SJSA1 (cell line): ENCODE measurements at places on chromosomes 12 and 14. TPM values are rescaled to one million over a fixed set of nuclear protein-coding genes. Genes with fewer than 3 reads are reported as not detected.

DNA sequence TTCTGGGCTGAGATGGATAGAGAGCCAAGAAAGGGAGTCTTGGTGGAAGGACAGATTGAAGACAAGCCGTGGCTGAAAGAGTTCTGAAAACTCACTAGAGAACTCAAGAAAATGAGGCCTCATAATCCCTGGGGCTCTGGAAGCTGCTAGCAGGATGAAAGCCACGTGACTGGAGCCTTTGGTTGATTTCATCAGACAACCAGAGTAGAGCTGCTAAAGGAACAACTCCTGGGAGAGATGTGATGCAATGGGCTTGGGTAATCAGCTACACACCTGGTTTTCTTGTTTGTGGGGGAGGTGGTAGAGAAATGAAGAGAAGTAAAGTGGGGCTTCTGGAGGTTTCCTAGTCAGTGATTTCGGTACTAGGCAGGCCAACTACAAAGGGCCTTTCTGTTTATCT, 13.4 kb downstream of the CSRNP2 start:
- no peak for DNase-seq

DNA sequence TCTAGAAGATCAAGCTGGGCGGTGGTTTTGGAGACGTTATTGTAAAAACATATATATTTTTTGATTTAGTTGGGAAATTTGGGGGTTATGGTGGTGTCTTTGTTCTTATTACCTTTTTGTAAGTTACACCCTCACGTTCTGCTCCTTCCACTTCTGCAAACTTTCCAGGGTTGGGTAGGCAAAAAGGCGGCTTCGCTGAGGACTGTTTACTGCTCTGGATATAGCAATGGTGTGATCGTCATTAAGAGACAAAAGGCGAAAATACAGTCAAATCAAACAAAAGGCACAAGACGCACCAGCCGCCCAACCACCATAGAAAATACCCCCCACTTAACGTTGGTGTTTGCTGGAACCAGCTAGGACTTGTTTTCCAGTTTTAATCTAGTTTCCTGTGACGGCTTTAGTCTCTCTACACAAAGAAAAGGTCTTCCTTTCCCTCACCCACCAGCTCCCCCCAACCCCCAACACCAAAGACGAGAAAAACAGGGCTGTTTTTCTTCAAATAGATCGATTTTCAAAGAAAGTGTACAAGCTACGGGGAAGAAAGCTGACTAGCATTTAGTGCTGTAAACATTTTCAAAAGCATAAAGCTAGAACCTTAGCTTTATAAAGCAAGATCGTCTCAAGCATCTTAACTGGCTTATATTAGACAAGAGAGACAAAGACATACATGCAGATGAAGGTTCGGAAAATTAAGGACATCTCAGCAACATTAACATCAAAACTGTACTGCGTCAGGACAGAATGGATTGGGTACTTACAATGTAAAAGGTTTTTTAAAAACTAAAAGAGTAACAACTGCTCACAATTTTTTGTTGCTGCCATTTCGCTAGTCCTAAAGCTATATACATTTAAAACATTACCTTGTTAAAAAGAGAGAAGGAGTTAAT, 2.0 kb upstream of the SETD1B start:
- no peak for DNase-seq

Gene PRICKLE1
- 3.3 and 8.1 TPM in 2 replicates for total RNA-seq

DNA sequence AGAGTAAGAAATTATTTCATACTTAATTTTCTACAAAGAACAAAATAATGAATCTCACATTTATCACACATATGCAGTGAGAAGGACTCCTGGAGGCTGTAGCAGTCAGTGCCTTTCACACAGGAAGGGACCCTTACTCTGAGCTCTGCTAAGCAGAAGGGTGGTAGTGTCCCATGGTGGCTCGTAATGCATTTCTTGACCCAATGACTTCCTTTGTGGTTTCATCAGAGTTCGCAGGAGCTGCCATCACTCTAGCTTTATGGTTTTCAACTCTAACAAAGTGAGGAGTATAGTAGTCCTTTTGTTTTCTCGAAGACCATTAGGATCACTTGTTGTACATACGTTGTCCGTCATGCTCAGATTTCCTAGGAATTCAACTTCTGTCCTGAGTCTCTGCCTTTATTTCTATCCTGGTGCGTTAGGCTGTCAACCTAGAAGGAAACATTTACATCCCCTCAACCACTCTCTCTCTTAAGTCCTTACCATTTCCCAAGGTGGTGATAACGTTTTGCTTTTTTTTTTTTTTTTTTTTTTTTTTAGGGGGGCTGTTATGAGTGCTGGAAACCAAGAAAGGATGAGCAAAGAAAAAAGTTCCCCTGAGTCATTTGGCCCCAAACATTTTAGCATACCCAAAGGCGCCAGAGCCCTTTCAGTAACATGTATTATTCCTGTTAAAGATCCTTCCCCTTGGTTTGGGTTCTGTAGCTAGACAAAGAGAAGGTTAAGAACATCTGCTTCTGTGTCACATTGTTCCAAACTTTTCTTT, 37.2 kb downstream of the GABARAPL1 start:
- DNase-seq: no peak

GRCh38 chr14:25178255-25178654, 128.3 kb upstream of the STXBP6 start:
- no peak for DNase-seq

Gene AHSA1
- total RNA-seq: 145 and 177 TPM in 2 replicates

- DNase-seq: no peak
Observed at GRCh38 chr14:27234331-27234730, 636.5 kb upstream of the NOVA1 start.

GRCh38 chr14:75109877-75110276, 17.0 kb downstream of the NEK9 start:
- no peak for DNase-seq

GRCh38 chr12:112833939-112834338, 42.4 kb downstream of the RPH3A start:
- no peak for DNase-seq

- DNase-seq: no peak
Observed at GRCh38 chr14:38860530-38860929, 242.5 kb downstream of the SEC23A start.

Gene KLHL33
- total RNA-seq: not detected in 2 replicates

DNA sequence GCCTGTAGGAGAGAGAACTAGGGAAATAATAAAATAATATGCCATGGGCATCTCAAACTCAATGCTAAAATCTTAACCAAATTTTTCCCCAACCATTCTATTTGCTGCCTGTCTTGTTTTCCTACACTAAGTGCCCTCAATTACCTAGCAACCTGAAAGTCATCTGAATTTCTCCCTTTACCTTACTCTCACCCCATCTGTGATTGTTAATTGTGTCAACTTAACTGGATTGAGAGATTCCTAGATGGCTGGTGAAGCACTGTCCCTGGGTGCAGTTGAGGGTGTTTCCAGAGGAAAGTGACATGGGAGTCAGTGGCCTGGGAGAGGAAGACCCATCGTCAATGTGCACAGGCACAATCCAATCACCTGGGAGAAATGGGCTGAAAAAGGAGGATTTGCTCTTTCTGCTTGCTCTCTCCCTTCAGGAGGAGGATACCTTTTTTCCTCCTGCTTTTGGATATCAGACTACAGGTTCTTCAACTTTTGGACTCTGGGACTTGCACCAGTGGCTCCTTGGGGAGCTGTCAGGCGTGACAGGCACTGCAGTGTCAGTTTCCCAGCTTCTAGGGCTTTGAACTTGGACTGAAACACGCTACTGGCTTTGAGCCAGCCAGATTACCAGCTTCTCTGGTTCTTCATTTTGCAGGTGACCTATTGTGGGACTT, 100.1 kb downstream of the PPP1R12A start:
- no peak for DNase-seq

Gene ACTR10
- 79.8 and 82.6 TPM in 2 replicates for total RNA-seq

Gene E2F7
- total RNA-seq: 11.6 and 22.1 TPM in 2 replicates

DNA sequence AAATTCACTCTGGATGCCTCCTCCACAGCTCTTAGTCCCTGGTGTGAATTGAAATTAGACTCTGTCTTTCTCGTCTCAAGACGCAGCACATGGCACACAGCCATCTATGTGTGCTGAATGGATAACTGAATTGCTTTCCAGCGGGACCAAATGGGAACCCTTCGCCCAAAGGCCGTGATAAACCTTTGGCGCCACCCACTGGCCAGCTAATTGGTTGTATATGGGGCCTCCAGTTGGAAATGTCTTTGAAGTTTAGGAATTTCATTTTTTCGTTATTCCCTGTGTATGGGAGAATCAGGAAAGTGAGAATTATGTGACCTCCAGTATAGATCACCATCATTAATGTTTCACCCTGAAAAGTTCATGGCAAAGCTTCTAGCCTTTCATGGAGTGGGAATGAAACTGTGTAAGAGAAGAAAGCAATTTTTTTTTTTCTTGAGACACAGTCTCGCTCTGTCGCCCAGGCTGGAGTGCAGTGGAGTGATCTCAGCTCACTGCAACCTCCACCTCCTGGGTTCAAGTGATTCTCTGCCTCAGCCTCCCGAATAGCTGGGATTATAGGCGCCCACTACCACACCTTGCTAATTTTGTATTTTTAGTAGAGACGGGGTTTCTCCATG, 9.8 kb upstream of the HSP90AA1 start:
- peak; percentile 51 for DNase-seq

- no peak for DNase-seq
Observed at GRCh38 chr12:93860668-93861373, 183.6 kb downstream of the CRADD start.

Gene MOK
- total RNA-seq: 2.7 and 12.1 TPM in 2 replicates

Gene ZNF740
- total RNA-seq: 2.1 and 6.8 TPM in 2 replicates

GRCh38 chr12:42854826-42855225, 265.3 kb upstream of the PRICKLE1 start:
- DNase-seq: no peak

DNA sequence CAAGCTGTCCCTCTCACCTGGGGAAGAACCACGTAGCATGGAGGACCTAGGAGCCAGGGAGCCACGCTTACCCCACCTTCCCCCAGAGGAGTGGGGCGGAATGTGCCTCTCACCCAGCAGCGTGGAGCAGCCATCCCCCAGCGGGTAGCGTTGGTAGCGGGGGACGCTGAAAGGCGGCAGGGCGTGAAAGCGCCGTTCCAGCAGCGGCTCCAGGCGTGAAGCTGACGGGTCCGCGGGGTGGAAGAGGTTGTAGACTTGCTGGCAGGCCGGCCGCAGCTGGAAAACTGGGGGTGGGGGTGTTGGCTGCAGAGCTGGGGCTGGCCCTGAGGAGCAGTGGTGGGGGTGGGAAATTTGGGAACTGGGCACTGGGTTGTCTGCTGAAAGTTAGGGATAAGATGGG, 11.9 kb downstream of the ARL6IP4 start:
- no peak for DNase-seq

DNA sequence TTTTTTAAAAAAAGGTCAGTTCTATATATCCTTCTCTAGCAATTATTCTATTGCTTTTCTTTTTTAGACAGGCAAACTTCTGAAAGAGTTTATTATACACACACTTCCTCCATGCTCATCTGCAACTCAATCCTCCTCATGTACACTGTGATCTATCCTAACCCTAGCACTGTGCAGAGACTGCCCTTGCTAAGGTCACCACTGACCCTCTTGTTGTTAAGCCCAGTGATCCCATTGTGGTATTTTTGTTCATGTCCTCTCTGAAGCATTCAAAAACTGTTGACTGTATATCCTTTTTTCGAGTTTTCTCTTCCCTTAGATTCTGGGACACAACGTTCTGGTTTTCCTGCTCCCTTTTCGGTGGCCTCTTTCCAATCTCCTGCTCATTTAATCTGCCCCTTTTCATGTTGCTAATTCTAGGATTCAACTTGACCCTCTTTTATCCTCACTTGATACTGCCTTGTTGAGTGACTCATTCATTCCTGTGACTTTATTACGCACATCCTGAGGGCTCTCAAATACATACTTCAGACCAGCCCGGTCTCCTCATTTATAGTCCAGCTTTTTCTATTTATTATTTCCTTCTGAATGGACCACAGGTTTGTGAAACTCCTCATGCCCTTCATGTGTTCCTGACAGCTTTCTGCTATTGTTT, 53.9 kb upstream of the PTPRB start:
- DNase-seq: peak; percentile 40

- no peak for DNase-seq
Observed at GRCh38 chr14:23015618-23016017, 5.7 kb upstream of the C14orf93 start.

DNA sequence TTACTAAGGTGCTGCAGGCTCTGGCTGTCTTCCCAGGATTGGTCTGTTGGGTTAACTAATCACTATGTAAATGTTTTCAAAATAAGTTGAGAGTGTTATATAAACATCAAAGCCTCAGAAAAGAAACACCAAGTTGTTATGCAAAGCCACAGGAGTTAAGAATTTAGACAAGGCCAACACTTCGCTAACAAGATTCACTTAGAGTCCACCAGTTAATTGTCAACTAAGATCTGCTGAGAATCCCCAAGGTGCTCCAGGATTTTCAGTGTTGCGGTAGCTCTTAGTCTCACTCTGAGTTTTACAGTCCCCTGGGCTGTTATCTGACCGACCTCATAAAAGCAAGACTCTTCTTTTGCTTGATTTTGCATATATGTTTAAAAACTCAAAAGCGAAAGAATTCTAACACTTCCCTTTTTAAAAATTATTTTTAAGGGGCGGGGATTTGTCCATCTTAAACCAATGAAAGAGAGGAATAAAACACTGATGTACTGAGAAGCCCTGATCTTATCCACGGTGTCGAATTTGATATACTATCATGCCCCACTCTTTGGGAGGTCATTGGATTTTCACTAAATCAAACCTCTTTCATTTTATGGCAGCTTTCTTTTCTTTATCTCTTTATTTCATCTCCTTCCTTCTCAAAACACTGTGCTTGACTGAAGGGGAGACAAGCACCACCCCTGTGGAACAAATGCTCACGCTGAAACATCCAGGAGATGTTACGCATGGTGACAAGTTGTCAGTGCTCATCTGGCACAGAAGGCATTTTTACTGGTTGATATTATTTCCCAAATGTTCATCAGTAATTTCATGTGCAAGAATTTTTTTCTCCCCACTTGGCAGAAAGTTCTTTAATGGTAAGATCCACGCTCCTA, 7.0 kb downstream of the NIN start:
- no peak for DNase-seq

Gene CLEC6A
- total RNA-seq: not detected in 2 replicates

DNA sequence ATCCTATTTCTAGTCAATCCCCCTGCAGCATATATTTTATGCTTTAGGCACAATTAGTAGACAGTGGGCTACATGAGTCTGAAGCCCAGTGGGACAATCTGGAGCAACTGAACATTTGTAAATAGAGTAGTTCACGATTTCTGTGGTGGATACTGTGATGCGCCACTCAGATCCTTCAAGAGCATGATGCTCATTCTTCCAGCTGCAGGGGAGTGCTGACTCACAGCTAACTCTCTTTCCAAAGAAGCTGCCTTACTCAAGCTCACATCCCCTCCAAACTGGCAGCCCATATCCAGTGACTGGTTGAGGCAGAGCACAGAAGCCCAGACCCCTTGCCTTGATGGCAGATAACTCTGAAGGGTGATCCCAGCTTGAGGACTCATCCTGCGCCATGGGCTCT, 224.2 kb upstream of the EEA1 start:
- DNase-seq: no peak

Gene SINHCAF
- total RNA-seq: 38.4 and 47.5 TPM in 2 replicates

Gene CLEC2D
- 3.4 and 6.9 TPM in 2 replicates for total RNA-seq

DNA sequence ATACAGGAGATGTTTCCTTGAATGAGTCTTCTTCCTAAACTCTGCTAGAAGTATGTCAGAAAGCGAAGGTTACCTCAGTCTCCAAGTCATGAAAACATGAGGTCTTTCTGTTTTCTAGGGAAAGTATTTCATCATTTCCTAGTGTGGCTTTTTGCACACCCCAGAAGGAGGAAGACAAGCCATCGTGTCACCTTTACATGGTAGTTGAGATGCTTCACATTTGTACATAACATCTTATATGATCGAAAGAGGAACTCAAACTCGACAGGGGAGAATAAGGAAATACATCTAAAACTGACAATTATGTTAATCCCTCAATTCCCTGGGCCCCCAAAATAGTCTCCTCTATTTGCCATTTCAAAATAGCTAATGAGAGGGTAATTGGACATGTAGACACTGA, 214.1 kb upstream of the PLEKHG7 start:
- DNase-seq: no peak

- no peak for DNase-seq
Observed at GRCh38 chr14:33617154-33617553, 333.7 kb downstream of the EGLN3 start.
